Osteocyte (in vitro differentiated cells): ENCODE measurements at places on chromosomes 11 and 22. TPM values are rescaled to one million over a fixed set of nuclear protein-coding genes. Genes with fewer than 3 reads are reported as not detected.

- peak; percentile 62 for DNase-seq
Observed at GRCh38 chr11:121575250-121575962, 122.6 kb upstream of the SORL1-AS1 start.

DNA sequence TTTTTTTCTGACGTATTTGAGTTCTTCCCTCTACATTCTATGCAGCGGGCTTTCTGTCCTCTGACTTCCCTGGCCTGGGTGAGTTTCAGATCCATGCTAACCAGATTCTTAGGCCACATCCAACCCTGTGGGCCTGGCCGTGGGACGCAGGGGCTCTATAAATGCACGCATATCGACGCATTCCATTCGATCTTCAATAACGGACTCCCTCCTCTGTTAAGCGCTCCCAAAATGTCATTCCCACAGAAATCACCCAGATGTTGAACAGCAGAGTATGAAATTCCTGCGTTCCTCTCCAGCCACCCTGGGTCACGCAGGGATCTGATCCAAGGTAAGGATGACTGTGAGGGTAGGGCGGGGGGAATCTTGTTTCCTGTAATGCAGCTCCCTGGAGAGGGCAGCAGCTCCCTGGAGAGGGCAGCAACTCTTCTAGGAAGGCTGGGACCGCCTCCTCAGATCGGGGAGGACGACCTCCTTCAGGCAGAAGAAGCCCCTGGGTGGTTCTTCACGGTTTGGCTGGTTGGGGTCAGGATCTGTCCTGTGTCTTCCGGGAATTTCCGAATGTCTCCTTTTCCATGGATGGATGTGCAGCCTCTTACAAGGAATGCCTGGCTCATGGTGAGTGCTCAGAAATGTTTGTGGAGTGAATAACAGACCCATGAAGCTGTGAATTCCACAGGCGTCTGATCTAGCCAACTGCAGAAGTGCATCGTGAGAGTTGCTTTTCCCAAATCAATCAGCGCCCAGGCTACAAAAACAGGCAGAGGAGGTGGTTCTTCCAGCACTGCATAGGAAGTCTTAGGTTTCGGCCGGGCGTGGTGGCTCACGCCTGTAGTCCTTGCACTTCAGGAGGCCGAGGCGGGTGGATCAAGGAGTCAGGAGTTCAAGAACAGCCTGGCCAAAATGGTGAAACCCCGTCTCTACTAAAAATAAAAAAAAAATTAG, 12.2 kb downstream of the MRGPRD start:
- DNase-seq = peak; percentile 70

GRCh38 chr11:26963764-26964163, 30.1 kb upstream of the FIBIN start:
- no peak for DNase-seq

- DNase-seq = no peak
Observed at GRCh38 chr22:37244114-37244921, at the start of gene RAC2. Gene RAC2 (minus strand): TSS chr22:37244269. CDS start chr22:37244148, 121 bp downstream.

GRCh38 chr22:30694171-30694639, 469 bp upstream of the OSBP2 start:
- no peak for DNase-seq

- no peak for DNase-seq
Observed at GRCh38 chr22:32644252-32645100, 157.0 kb upstream of the TIMP3 start.

GRCh38 chr11:61575886-61576861, 4.7 kb downstream of the SYT7 start:
- DNase-seq = no peak

- DNase-seq = peak; percentile 95
Observed at GRCh38 chr22:36659762-36660509, 43.6 kb downstream of the CACNG2 start.

- no peak for DNase-seq
Observed at GRCh38 chr11:821512-822371, 3.0 kb downstream of the PNPLA2 start.

GRCh38 chr11:66494935-66495334, 14.7 kb downstream of the DPP3 start:
- DNase-seq = no peak

MMP13 gene
- total RNA-seq = 0.21 and 0.39 TPM in 2 replicates

APOBEC3A gene
- not detected in 2 replicates for total RNA-seq

ESAM gene
- total RNA-seq = 0.71 and 1.7 TPM in 2 replicates

MAP6 gene
- total RNA-seq = 2.3 and 3.0 TPM in 2 replicates

CRYAB gene
- total RNA-seq = 35.5 and 42.3 TPM in 2 replicates
